Activated T-helper 2 cell treated with anti-CD3 and anti-CD28 coated beads, Interferon-gamma antibody, Interleukin-2, Interleukin-4, amounts not matched to agents 10 μg/mL and 5 μg/mL and 100 μg/mL, durations not matched to agents 14 hours and 24 hours and 36 hours (primary cell): ENCODE measurements at places on chromosomes 5 and 9. TPM values are rescaled to one million over a fixed set of nuclear protein-coding genes. Genes with fewer than 3 reads are reported as not detected.

The PFDN1 gene
- 60.4 and 61.0 TPM in 2 replicates for total RNA-seq

The ARL14EPL gene
- not detected in 2 replicates for total RNA-seq

The GPR151 gene
- total RNA-seq, result not detected in 2 replicates

The KCNMB1 gene
- not detected in 2 replicates for total RNA-seq

The RLN1 gene
- 0.60 and 0.87 TPM in 2 replicates for total RNA-seq

The CSNK1G3 gene
- total RNA-seq, result 37.7 and 38.2 TPM in 2 replicates

The SUSD3 gene
- 29.7 and 36.4 TPM in 2 replicates for total RNA-seq

The ST8SIA4 gene
- 79.1 and 82.3 TPM in 2 replicates for total RNA-seq

The NR6A1 gene
- 1.5 and 1.8 TPM in 2 replicates for total RNA-seq

- DNase-seq, result peak; percentile 44
- H3K36me3 ChIP-seq, result peaks cover 61% of the 10 kb centered on the region
- peak overlapping the region; percentile 97 for H3K27ac ChIP-seq
- peaks cover 33% of the 10 kb centered on the region for H3K4me1 ChIP-seq
These were observed 1.4 kb downstream of the CHD1 start for GRCh38 chr5:98927242-98927988.

DNA sequence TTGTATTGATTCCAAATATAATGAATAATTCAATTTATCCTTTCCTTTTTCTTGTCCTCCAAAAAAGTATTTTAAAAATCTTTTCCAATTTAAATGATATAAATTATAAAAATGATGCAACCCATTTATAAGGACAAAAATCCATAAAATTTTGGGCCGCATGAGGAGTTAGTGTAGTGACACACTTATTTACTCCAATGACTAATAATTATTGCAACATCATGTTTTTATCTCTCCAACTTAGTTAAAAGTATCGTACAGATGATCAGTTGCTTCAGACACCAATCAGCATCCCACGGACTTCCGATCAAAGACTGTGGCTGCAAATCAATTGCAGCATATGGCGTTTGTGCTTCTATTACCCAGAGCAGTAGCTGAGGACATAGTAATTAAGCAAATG, 58.6 kb downstream of the HTR4 start:
- DNase-seq, result no peak
- H3K4me3 ChIP-seq, result no peak overlapping the region
- peaks cover 17% of the 10 kb centered on the region for H3K27me3 ChIP-seq
- H3K36me3 ChIP-seq, result no peaks in the 10 kb centered on the region

GRCh38 chr9:138078846-138079245, 201.3 kb downstream of the CACNA1B start:
- H3K27ac ChIP-seq, result no peak overlapping the region
- H3K27me3 ChIP-seq, result peaks cover 3% of the 10 kb centered on the region
- no peaks in the 10 kb centered on the region for H3K36me3 ChIP-seq
- no peak for DNase-seq
- H3K4me1 ChIP-seq, result no peaks in the 10 kb centered on the region

GRCh38 chr5:135029477-135030122, 4.4 kb downstream of the PITX1 start:
- H3K4me3 ChIP-seq, result no peak overlapping the region
- peaks cover 65% of the 10 kb centered on the region for H3K27me3 ChIP-seq
- no peak overlapping the region for H3K27ac ChIP-seq

- H3K27me3 ChIP-seq, result peaks cover 9% of the 10 kb centered on the region
- peaks cover 4% of the 10 kb centered on the region for H3K4me1 ChIP-seq
- no peak overlapping the region for H3K27ac ChIP-seq
- no peak overlapping the region for H3K4me3 ChIP-seq
- no peaks in the 10 kb centered on the region for H3K36me3 ChIP-seq
- DNase-seq, result no peak
These were observed 99.2 kb downstream of the SH3TC2 start for GRCh38 chr5:148963664-148964063.

DNA sequence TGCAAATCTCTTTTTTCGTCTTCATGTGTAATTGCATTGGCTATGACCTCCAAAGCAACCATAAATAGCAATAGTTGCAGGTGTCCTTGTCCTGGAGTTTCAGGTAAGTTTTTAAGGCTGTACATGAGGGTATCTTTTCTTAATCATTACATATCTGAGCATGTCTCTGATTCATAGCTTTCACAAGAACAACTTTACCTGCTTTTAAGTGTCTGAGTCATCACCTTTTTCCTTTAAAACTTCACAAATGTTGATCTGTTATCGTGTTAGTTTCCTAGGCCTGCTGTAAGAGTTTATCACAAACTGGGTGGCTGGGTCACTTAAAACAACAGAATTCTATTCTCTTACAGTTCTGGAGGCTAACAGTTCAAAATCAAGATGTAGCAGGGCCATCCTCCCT, 13.8 kb downstream of the GARNL3 start:
- no peaks in the 10 kb centered on the region for H3K36me3 ChIP-seq
- peaks cover 21% of the 10 kb centered on the region for H3K27me3 ChIP-seq
- no peak overlapping the region for H3K27ac ChIP-seq

GRCh38 chr9:32344551-32345182, 39.8 kb upstream of the ACO1 start:
- H3K36me3 ChIP-seq, result no peaks in the 10 kb centered on the region
- no peak overlapping the region for H3K4me3 ChIP-seq
- H3K27ac ChIP-seq, result no peak overlapping the region
- no peak for DNase-seq

DNA sequence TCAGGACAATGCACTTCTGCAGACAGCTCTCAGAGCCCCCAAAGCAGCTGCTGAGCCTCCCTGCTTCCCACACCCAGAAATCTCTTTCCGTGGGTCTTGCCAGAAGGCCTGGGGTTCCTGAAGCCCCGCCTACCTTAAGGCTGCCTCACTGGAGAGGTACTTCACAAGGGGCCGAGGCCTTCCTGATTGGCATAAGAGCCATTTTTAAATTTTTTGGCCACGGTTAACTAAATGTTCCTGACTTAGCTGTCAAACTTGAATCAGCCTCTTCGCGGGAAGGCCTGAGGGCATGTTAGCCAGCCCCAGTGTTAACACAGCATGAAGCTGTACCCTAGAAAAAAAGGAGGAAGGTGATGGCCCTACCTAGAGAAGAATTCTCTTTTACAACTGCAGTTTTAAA, 20.7 kb upstream of the EPB41L4B start:
- no peak overlapping the region for H3K27ac ChIP-seq
- no peaks in the 10 kb centered on the region for H3K36me3 ChIP-seq
- DNase-seq, result no peak
- peaks cover under 1% of the 10 kb centered on the region for H3K27me3 ChIP-seq
- H3K4me1 ChIP-seq, result no peaks in the 10 kb centered on the region
- H3K4me3 ChIP-seq, result no peak overlapping the region

- DNase-seq, result no peak
- no peaks in the 10 kb centered on the region for H3K27me3 ChIP-seq
These were observed 498.8 kb upstream of the ZNF608 start for GRCh38 chr5:125245216-125245615.

DNA sequence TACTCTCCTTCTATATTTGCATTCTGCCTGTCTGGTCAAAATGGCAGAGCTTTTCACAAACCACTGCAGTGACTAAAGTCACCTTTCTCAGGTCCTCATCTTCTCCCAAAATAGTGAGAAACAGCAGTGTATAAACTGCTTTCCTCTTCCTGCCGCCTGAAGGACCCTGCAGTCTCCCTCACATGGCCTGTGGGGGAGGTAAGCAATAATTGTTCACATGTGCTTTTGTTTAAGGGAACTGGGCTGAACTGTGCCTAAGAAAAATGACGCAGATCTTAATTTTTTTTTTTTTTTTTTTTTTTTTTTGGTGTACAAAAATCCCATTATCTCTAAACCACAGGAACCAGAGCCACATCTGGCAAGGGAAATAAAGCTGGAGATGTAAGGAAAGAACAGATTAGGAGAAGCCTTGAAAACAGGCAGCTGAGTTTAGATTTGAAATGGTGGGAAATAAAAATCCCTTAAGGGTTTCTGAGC, 131.7 kb upstream of the VLDLR start:
- no peaks in the 10 kb centered on the region for H3K36me3 ChIP-seq
- H3K4me1 ChIP-seq, result no peaks in the 10 kb centered on the region
- H3K4me3 ChIP-seq, result no peak overlapping the region
- H3K27ac ChIP-seq, result no peak overlapping the region

DNA sequence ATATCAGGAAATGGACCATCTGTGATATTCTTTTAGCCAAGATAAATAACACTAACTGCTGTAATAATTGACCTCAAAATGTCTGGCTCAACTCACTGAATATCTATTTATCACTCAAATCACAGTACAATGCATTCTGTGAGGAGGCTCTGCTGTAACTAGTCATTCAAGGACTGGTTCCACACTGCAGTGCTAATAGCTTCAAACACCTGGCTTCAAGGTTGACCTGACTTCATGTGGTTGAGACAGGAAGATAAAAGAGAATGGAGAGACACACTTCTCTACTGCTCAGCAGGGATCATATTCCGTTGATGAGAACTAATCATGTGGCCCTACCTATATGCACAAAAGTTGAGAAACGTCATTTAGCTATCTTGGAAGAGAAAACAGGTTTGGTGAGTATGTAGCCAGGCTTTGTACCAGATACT, 3.4 kb upstream of the RHOBTB3 start:
- H3K4me1 ChIP-seq, result peaks cover 35% of the 10 kb centered on the region
- H3K36me3 ChIP-seq, result no peaks in the 10 kb centered on the region
- no peak for DNase-seq
- no peak overlapping the region for H3K4me3 ChIP-seq
- H3K27me3 ChIP-seq, result peaks cover 68% of the 10 kb centered on the region
- H3K27ac ChIP-seq, result no peak overlapping the region

DNA sequence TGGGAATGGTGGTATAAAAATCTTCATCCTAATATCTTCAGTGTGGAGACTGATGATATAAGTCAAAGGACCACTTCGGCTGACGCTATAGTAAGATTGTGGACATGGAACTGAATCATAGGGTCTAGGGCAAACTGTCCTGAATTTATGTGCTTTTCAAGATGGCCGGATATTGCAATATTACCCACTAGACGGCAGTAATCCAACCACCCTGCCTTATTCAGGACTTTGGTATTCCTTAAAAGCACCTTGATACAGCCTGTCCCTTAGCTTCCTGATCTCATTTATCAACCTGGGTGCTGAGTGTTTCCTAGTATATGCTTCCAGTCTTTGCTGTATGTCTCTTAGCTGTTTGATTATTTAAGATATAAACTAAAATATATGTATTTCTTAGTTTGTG, 71.2 kb upstream of the COX7C start:
- no peaks in the 10 kb centered on the region for H3K4me1 ChIP-seq
- no peaks in the 10 kb centered on the region for H3K36me3 ChIP-seq
- H3K4me3 ChIP-seq, result no peak overlapping the region
- no peaks in the 10 kb centered on the region for H3K27me3 ChIP-seq
- no peak overlapping the region for H3K27ac ChIP-seq

DNA sequence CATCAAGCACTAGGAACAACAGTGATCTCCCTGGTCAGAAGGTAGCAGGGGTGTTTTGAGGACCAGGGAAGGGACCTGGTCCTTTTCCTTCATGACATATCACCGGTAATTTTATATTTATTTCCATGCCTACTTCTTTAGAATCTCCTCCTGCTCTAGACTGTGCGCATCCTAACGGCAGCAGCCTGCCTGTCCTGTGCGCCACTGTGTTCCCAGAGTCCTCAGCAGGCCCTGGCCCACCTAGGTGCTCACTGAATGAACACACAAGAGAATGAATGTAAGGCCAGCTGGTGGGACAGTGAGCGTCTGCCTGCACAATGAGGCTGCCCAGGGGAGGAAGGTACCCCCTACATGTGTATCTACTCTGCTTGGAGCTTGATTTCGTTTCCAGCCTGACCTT, 51.5 kb downstream of the C5orf15 start:
- no peak for DNase-seq
- H3K36me3 ChIP-seq, result no peaks in the 10 kb centered on the region
- no peak overlapping the region for H3K27ac ChIP-seq
- H3K27me3 ChIP-seq, result no peaks in the 10 kb centered on the region
- peaks cover 23% of the 10 kb centered on the region for H3K4me1 ChIP-seq
- H3K4me3 ChIP-seq, result no peak overlapping the region

DNA sequence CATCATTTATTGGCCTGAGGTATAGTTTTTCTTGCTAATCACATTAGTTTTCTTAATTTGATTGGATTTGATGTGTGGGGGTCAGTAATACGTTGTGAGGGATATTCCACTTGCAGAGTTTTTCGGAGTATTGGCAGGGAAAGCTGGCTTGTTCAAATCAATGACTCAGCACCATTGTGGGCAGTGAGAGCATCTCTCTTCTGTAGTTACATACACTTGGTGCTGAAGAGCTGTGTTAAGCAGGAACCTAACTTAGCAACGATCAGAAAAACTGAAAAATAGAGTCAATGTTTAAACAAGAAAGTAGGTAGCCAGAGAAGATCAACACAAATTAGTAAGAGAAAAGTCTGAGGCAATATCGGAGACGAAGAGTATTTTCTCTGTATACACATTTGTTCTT, 344.6 kb upstream of the EDIL3 start:
- H3K27me3 ChIP-seq, result no peaks in the 10 kb centered on the region
- DNase-seq, result no peak
- no peak overlapping the region for H3K27ac ChIP-seq
- H3K4me1 ChIP-seq, result no peaks in the 10 kb centered on the region
- no peaks in the 10 kb centered on the region for H3K36me3 ChIP-seq

DNA sequence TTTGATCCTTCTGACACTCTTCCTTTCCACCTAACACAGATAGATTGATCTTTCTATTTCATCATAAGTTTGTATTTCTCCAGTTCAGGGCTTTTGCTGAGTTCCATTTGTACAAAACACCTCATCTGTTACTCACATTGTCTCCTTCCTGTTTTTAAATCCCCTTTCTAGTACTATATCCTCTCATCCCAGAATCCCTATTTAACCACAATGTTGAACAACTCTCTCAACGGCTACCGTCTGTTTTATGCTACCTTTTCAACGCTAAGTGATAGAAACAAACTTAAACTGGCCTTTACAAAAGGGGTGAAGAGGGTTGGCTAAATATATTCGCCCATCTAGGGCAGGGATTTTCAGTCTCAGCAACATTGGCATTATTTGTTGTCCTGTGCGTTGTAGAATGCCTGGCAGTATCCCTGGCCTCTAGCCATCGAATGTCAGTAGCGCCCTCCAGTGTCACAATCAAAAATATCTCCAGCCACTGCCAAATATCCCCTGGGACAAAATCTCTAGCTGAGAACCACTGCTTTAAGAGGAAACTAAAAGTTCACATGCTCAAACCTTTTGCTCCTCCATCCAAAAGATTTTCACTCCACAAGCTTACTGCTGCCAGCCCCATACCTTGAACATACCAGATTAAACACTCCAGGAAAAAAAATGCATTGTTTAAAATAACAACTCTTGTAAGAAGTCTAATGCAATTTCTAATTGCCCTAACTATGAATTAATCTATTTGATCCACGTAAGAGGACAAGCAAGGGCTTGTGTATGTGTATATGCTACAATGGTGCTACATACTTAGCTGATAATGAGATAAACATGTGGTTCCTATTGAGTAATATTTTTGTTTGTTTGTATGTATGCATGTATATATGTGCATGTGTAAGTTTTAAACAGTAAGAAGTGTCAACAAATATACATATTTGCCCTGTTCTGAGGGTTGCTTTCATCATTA, 344.0 kb downstream of the PTPRD start:
- no peak overlapping the region for H3K4me3 ChIP-seq
- no peak for DNase-seq
- H3K27ac ChIP-seq, result no peak overlapping the region
- H3K4me1 ChIP-seq, result no peaks in the 10 kb centered on the region
- H3K36me3 ChIP-seq, result no peaks in the 10 kb centered on the region
